ENCODE measurements at places on chromosomes 12 and 14.

DNA sequence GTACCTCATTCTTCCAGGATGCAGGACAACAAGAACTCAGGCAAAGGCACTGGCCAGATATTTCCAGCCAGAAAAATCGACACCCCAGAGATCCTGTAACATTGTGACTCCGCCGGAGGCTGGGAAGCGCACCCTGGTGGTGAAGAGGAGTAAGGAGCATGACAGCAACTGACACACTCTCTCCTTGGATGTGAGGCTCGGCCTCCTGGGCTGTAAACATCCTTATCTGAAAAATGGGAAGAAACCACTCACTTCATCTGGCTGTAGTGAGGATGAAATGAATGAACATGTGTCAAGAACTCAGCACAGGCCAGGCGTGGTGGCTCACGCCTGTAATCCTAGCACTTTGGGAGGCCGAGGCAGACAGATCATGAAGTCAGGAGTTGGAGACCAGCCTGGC lies 27.5 kb downstream of the TCHP start:
- DNase-seq: peak; percentile 22

DNA sequence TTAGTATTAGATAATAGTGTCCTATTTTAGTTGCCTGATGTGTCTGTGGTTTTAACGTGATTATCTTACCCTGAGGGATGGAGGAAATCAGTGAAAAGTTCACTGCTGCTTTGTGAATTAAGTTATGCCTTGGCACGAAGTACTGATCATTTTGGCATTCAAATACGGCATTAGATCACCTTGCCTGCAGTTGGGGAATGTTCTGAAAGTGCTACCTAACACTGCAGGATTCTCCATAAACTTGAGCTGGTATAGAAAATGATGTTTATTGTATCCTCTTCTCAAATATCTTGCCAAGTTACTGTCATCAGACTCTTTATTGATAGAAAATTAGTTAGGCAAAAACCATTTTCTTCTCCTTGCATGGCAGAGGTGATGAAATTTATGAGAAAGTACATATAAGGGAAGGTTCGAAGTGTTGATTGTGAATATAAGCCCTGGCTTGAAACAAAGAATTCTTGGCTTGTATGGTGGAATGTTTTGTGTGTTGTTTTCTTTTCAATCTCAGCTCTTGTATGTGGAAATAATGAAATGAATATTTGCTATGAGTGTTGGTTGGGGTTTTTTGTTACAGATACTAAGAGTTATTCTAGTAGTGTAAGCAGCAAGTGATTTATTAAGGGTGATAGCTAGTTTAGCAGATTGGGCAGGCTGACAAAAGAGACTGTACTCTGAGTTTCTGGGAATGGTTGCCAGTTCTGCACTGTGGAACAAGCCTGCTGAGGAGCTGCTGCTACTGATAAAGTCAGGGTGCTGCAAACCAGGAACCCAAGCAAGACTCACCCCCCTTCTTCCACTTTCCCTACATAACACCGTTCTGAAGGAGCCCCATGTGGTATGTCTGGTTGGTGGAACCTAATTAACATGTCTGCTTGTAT lies 448.3 kb downstream of the PCNX1 start:
- DNase-seq: no peak

- DNase-seq: no peak
Observed at GRCh38 chr14:104318558-104319490, 180.4 kb downstream of the KIF26A start.

- no peak for DNase-seq
Observed at GRCh38 chr12:92466391-92467305, 236.1 kb upstream of the PLEKHG7 start.

DNA sequence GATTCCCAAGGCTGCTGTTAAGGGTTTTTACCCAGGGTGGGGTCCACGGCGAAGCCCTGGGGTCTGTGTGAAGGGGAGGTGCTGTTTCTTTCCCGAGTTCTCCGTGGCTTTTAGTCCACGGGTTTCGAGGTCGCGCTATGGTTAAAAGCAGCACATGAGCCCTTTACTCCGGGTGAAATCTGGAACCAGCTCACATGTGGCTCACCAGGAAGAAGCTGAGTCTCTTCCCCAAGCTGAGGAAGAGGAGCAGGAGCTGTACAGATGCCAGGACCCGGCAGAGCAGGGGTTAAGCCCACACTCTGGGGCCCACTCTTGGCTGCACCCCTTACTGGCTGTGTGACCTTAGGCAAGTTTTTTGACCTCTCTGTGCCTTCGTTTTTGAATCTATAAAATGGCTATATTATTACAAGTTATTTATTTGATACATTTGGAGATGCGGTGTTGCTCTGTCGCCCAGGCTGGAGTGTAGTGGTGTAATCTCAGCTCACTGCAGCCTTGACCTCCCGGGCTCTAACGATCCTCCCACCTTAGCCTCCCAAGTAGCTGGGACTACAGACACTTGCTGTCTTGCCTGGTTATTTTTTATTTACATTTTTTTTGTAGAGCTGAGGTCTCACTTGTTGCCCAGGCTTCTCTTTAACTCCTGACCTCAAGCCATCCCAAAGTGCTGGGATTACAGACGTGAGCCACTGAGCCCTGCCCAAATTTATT lies 266.3 kb downstream of the AACS start:
- no peak for DNase-seq

DNA sequence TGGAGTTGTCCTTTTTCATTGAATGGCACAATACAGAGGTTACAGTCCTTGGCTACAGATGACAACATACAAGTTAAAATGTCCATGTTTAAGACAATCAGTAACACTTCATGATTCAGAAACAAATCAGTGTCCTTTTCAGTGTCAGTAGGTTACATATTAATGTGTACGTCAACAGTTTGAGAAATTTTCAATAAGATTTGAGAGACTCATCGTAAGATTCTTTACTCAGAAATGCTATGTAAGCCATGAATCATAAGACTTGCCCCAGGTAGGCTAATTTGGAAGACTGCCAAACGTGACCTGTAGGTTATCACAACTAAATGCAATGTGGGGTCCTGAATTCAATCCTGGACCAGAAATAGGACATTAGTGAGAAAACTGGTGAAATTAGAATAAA lies 3.5 kb downstream of the RDH12 start:
- no peak for DNase-seq

DNA sequence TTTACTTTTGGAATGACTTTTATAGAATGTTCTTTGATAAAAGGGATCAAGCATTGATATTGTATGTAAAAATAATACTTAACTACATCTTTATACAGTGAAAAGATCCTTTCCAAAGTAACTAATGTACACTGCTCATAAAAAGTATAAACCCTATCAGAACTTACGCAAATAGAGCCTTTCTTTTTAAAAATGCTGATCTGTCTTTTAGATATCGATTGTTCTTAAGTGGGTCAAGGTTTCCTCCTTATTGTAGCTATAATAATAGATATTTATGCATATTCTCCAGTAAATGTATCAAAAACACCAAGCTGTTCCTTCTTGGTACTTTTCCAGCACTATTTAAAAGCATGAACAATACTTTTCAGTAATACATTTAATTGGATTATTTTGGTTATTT lies 68.5 kb downstream of the PPHLN1 start:
- DNase-seq: no peak

DNA sequence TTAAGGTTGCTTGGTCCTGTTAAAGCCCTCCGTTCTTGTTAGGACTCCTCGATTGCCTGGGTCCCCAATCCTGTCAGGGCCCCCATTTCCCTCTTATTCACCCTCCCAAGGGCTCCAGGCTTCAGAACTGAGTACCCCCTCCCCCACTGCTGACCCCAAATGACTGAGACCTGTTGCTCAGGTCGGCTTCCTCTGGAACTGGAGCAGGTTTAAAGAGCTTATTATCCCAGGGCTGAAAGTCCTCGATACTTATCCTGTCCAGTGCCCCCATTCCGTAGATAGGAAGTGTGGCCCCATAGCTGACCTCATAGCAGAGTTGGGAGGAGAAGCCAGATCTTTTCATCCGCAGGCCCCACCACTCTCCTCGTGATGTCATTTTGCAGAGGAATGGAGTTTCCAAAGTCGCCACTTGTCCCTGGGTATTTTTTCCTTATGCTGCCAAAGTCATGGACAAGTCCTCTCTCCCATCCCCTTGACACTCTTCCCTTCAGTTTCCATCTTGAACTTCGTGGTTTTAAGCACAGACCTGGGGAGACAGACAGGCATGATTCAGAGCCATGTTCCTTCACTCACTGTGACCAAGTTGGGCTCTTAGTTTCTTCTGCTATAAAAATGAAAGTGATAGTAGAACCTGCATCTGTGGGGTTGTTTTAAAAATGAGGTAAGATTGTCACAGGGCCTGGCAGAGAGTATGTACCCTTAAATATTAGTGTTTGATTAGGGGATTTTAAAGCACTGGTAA lies 1.2 kb downstream of the USP30 start:
- DNase-seq: peak; percentile 3

GRCh38 chr12:21527451-21528180 lies 1.5 kb downstream of the SPX start:
- DNase-seq: peak; percentile 48

DNA sequence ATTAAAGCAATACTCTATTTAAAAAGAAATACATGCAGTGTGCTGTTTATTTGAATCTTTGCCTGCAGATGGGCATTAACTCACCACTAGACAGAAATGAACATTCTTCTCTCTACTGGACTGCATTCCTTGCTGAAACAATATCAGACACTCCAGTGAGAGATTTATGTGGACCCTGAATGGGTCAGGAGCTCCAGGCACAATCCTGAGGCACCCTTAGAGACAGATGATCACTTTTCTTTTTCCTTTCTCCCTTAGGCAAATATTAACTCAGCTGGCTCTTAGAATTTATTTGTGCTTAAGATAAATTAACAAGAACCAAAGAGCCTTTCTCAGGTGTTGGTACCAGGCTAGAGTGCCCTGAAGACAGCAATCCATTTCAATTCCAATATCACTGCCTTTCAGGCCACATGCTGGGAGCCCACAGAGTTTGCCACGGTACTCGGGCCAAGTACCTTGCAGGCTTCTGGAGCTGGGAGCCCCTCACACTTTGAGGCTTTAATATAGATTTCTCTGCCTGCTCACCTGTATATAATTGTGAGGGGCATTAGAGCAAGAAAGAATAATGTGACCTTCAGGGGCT lies 173.0 kb downstream of the EMP1 start:
- DNase-seq: no peak

GRCh38 chr12:69651922-69652321 lies 41.2 kb upstream of the LRRC10 start:
- DNase-seq: no peak

GRCh38 chr12:13100605-13100881 lies 2.9 kb downstream of the GSG1 start:
- DNase-seq: no peak

DNA sequence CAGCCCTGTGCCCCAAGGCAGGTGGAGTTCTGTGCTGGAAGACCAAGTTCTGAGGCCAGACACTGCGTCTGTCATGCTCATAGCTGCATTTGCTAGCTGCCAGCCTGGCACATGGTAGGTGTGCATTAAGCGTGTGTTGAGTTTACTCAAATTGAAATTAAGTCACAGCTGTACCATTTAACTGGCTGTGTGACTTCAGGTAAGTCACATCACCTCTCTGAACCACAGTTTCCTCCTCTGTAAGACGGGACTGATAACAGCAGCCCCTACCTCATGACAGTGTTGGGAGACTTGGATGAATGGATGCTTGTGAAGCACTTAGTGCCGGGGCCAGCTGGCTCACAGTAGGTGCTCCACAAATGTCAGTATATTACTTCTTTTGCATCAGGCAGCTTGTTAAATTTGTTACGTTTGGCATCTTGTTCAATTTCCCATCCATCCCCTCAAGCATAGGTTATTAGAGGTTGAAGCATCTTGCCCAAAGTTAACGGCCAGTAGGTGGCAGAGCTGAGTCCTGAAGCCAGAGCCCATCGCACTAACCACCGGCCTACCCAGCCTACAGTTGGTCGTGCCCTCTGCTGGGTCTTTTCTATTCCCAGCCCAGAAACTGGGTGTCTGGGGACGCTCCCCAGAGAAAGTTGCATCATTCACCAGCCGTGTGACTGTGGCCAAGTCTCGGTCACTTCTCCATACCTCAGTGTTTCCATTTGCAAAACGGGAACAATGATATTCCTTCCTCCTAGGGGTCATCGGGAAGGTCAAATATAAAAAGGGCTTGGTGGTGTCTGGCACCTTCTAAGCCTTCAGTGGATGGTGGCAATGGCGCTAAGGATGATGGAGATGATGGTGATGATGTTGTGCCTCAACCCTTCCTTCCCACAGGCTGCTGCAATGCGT lies 4.5 kb downstream of the DAO start:
- DNase-seq: peak; percentile 33

- DNase-seq: no peak
Observed at GRCh38 chr12:26282339-26282940, 87.1 kb downstream of the SSPN start.

DNA sequence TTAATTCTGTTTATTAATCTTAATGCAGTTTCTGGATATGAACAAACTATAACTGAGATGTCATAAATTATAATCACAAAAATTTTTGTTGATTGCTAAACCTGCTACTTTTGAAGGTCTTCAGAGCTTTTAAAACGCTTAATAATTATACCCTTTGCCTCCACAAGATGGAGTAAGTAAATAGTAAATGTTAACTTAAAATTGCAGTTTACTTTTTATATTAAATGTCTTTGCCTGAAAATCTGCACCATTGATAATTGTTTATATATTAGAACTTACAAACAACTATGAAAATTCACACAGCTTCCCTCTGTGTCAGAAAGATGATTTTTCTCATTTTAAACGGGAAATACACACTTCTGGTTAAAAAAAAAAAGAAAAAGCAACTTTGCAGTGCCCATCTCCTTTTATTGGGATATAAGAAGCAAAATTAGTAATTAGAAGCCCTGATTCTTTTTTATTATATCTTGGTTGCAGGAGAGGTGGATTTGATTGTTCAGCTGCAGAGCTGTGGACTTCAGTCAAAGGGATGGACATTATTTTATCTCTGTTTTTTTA lies 35.6 kb downstream of the SCFD1 start:
- no peak for DNase-seq

- DNase-seq: peak; percentile 59
Observed at GRCh38 chr14:68794851-68795596, 2.2 kb upstream of the ZFP36L1 start.

DNA sequence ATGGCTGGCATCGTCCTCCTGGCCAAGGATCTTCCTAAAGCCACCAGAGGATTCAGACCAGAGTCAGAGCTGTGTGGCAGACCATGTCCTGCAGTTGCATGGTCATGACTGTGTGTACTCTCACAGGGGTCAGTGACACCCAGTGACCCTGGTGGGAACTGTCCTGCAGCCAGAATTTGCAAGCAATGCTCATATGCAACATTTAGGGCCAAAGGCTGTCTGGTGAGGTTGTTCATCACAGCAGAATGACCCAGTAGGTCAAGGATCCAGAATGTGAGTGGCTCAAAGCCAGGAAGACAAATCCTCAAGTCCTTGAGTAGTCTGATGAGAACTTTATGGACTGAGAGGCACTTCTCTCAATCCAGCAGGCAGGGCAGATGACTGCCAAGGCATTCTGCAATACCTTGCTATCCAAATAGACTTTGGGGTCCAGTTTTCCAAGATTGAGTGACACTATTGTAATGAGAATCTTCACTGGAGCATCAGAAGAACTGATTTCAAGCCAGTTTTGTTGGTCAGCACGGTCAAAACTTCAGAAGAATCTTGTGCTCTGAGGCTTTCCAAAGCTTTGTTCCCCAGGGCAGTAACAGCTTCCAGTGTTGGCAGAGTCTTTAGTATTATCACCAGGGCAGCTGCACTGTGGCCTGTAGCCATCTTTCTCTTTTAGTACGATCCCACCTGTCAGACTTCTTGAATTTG lies 122.0 kb downstream of the PTCSC3 start:
- no peak for DNase-seq
